Right renal pelvis (tissue), 4 donors: ENCODE measurements at places on chromosomes 2 and 18.
A peak's percentile ranks its signal among the peaks of the same experiment; 100 is the strongest.

DNA sequence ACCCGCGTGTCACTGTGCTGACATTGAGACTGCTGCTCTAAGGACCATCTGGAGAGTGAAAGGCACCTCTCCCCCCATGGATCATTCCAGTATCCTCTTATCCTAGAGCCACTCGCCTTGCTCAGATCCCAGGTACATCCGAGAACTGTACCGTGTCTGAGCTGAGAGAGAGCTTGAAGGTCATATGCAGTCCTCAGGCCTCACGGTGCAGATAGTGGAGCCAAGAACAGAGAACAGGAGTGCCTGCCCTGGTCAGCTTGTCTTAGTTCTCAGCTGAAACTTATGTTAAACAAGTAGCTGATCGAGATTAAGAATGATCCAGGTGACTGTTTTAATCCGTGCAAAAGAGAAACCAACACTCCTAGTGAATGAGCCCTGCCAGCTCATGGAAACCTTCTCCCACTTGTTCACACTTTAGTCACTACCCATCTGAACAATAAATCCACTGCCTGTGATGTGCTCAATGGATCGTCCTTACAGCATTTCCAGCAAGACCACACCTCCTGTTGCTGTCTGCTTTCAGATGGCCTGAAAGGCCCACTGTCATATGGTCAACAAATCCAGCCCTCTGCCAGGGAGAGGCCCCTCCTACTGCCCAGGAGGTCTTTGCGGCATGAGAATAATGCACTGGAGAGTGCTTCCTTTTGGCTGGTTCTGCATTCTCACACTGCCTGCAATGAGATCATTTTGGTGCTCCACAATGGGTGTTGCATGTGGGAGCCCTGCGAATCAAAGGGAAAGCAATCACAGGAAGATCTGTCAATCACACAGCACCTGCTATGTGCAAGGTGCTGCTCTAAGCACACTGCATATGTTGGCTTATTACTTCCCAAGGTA lies 43.7 kb upstream of the APCDD1 start:
- DNase-seq, result no peak

- no peak for DNase-seq
Observed at GRCh38 chr2:233817361-233817911, 36.9 kb downstream of the HJURP start.

- DNase-seq, result peak; percentile 3
Observed at GRCh38 chr18:64882896-64883295, 734.0 kb upstream of the LINC00305 start.

DNA sequence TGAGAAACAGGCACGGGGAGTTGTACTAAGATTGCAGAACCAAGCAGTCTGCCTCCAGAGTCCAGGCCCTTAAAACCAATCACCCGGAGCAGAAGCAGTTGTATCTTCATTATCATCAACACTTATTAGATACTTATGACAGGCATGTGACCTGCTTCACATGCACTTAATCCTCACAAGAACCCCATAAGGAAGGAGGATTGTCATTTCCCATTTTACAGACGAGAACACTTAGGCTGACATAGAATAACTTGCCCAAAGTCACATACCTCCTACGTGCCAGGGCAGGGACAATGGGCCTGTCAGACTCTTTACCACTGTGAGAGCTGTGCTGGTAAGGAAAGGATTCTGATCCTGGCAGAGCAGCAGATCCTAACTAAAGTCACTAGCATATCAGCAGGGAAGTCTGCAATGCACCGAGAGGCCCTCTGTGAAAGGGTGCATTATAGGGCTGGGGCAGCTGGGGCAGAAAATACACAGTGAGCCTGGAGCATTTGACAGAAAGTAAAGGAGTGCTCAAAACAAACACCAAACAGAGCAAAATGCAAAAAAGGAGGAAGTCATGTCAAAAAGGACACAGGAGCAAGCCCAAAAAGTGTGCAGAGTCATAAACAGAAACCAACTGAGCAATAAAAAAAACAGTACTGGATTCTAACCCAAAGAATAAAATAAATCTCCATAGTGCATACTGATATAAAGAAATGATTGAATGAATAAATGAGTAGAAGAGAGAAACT lies 55.9 kb upstream of the SP3 start:
- no peak for DNase-seq

GRCh38 chr2:15146960-15147359 lies 414.2 kb downstream of the NBAS start:
- DNase-seq, result no peak

DNA sequence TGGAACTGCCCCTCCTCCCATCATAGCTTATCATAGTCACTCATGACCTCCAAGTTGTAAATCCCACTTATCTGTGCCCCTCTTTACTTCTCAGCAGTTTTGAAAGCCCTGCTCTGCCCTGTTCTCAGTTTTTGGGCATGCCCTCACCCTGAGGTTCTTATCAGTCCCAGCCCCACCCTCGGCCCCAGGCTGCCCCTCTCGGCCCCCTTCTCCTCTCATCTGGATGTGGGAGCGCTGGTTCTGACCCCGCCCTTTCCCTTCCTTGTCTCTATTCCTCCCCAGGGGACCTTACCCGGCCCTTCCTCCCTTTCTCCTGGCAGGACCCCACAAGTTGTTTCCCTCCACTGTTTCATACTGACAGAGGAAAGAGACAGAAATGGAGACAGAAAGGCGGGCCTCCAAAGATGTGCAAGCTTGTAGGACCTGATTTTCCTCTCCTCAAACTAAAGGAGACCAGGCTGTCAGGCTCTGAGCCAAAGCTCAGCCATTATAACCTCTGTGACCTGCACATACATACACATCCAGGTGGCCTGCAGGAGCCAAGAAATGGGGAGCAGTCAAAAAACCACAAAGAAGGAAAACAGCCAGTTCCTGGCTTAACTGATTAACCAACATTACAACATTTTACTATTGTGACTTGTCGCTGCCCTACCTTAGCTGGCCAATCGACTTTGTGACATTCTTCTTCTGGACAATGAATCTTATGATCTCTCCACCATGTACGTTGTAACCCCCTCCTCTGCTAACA lies 171.0 kb upstream of the HS6ST1 start:
- no peak for DNase-seq

DNA sequence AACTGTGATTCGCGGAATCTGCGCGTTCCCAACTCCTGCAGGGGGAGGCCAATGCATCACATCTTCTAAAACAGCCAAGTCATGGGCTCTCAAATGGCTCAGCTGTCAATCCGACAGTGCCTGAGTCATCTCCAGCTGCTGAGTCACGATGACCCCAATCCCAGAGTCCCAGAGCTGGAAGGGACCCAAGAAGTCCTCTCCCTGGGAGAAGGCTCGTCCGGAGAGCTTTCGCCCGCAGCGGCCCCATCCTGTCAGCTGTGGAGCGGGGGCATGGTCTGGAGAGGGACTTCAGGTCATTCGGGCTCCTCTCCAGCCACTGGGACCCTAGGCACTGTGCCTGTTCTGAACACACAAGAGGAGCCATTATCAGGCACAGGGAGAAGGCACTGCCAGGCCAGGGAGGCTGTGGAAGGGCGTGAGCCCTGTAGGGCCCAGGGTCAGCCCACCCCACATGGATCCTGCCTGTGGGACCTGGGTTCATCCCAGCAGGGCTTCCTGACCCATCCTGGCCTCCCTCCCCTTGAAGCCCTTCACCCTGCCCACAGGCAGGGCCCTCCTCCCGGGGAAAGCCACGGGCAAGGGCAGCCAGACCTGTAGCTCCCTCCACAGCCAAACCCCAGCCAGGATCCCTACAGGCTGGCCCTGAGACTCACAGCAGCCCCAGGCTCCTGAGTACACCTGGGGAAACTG lies 47.6 kb upstream of the GPC1 start:
- DNase-seq, result no peak

DNA sequence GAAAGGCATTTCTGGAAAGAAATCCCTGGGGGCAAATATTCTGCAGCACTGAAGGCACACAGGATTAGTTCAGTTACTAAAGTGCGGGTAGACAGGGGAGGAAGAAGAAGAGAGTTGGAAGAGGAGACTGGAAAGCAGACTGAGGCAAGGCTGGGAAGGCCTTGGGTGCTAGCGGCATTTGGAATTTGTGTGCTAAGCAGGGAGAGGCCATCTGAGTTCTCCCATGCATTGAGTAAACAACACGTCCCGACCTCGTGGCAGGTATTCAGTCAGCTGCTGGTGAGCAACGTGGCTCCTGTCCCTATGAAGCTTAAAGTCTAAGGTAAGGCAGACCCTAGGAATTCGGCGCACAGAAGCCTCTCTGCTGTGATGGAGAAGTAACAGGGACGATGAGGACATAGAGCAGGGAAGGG lies 30.7 kb downstream of the ATP8B1 start:
- DNase-seq, result no peak

DNA sequence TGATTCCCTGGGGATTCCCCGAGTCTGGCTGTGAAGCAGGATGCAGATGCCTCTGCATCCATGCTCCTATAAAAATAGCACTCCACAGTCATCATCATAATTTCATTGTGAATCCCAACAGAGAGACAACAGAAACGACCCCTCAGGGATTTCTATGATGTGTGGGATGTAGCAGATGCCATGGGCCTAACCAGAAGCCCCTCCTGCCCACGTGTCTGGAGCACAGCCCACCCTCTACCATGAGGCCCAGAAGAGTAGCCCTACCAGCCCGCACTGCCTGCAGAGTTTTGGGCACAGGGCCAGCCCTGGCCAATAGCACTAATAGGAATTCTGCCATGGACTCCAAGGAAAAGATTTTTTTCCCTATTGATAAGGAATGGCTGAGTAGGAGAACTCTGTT lies 66.6 kb downstream of the GYPC start:
- no peak for DNase-seq

DNA sequence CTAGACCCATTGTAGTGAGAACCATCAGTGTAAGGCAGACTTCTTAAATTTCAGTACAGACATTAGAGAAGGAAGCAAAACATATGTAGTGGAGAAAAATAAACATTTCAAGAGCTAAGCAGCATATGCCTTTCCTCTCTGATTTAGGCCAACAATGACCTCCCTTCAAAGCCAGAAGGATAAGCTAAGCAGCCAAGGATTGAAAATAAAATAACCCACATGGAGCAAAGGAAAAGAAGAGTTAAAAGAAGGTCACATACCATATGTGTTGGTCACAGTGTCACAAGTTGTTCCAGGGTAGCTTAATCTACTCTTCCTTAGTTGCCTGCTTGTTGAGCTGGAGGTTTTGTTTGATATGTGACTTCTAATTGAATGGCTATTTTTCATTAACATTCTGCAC lies 15.6 kb upstream of the LAMA1 start:
- no peak for DNase-seq

DNA sequence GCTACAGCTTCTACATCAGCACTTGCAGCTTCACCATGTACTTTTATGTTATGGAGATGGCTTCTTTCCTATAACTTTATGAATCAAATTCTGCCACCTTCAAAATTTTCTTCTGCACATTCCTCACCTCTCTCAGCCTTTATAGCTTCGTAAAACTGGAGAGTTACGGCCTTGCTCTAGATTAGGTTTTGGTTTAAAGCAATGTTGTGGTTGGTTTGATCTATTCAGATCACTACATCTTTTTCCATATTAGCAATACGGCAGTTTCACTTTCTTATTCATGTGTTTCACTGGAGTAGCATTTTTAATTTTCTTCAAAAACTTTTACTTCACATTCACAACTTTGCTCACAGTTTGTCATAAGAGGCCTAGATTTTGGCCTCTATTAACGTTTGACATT lies 242.9 kb upstream of the GYPC start:
- DNase-seq, result no peak
